ENCODE measurements at places on chromosomes 1 and 21.

- DNase-seq = no peak
Observed at GRCh38 chr1:185474440-185475149, 157.6 kb upstream of the IVNS1ABP start.

GRCh38 chr1:184052750-184053149 is 1.2 kb downstream of the TSEN15 start:
- DNase-seq = no peak

DNA sequence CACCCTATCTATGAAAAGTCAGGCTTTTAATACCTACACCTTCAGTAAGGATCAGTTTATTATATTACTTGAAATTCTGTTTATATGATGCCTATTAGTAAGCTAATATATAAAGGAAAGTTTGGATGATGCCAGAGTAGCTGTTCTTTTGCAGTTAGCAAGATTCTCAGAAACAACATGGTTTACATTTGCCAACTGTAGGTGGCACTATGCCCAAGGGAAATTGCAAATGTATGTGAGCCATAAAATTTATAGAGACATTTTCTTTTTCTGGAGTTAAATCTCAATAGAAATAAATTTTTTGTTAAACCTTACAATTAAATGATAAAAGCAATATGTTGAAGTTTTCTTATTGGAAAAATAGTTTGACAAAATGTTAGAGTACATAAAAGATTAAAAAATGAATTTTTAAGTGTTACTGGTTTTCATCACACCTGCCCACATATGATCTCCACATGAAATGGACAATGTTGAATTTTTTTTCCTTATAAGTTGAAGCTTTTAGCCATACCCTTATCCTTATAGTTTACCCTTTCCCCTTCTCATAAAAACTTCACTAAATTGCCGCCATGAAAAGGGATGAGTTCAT is 32.1 kb upstream of the EPHX4 start:
- peak; percentile 31 for DNase-seq

GRCh38 chr1:200179126-200179780 is 151.7 kb downstream of the NR5A2 start:
- no peak for DNase-seq

DNA sequence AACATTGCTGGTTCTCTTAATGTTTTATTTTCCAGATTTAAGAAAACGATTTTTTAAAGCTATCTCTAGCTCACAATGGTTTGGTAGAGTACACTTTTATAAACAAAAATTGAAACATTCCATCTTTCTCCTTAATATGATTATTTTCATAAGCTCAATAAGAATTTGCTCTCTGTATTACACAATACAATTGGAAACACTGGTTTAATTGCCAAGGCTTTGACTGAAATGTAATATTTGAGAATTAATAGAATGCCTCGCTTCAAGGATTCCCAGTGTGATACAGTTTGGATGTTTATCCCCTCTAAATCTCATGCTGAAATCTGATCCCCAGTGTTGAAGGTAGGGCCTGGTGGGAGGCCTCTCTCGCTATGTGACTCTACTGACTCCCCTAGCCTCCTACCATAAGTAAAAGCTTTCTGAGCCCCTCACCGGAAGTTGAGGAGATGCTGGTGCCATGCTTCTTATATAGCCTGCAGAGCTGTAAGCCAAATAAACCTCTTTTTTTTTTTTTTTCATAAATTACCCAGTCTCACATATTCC is 67.4 kb downstream of the DDAH1 start:
- no peak for DNase-seq

DNA sequence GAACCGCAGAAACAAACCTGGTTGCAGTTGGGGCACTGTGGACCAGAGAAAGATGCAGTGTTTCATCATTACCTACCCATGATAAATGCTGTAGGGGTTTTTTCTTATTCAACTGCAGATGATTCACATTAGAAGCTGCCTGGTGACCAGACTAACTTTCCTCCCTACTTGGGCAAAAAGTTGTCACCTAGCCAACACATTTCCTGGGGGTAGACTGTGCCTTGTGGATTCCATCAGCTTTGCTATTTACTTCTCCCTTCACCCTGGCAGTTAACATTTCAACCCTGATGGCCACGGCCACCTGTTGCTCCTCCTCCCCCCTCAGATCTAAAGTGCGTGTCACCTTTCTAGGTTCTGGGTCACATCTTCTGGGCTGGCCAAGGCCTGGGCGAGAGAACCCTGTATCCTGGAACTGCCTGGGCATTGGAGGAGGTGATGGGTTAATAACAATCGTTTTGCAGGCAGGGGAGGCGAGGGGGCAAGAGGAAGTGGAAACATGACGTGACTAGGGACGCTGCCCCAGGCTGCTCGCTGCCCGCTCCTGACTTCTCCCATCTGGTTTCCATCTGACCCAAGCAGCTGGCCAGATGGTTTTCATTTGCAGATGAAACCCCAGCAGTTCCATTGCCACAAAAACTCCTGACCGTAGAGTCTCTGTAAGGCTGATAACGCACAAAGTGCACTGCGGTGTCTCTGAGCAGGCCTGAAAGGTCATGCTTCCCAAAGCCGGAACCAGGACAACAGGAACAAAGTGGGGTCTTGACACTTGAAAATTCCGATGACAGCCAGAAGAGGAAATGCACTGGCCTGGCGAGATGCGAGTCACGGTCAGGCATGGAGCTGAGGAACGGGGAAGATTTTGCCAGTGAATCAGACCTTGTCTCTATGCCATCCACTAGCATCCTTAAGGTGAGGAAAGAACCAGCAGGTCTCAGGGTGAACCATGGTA is 36.6 kb downstream of the CAPZB start:
- DNase-seq = no peak

GRCh38 chr1:2251786-2252185 is 23.7 kb downstream of the SKI start:
- DNase-seq = no peak

- DNase-seq = no peak
Observed at GRCh38 chr1:94590203-94591137, 48.9 kb upstream of the F3 start.

- DNase-seq = no peak
Observed at GRCh38 chr1:24289937-24290595, 29.1 kb upstream of the GRHL3 start.

DNA sequence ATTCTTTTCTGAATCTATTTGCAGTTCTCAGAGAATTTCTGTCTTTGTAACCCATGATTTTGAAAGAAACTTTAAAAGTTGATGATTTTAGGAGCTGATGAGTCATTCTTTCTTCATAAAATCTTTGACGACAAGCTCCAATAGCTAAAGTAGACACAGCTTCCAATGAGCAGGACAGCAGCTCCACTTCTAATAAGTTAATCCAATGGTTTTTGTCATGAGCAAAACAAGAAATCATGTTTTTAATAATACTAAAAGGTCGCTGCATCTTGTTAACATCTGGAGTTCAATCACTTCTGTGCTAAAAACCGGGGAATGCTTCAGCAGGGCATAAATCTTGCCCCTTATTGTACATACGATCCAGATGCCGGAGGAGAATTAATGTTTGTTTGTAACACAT is 48.9 kb upstream of the GORAB start:
- DNase-seq = no peak

- DNase-seq = no peak
Observed at GRCh38 chr1:51288578-51288977, 41.8 kb downstream of the TTC39A start.

GRCh38 chr1:111679541-111679940 is 59.7 kb downstream of the INKA2 start:
- DNase-seq = no peak

GRCh38 chr1:42189931-42190853 is 25.6 kb upstream of the GUCA2A start:
- no peak for DNase-seq
